ENCODE measurements at places on chromosomes 11 and 22.

DNA sequence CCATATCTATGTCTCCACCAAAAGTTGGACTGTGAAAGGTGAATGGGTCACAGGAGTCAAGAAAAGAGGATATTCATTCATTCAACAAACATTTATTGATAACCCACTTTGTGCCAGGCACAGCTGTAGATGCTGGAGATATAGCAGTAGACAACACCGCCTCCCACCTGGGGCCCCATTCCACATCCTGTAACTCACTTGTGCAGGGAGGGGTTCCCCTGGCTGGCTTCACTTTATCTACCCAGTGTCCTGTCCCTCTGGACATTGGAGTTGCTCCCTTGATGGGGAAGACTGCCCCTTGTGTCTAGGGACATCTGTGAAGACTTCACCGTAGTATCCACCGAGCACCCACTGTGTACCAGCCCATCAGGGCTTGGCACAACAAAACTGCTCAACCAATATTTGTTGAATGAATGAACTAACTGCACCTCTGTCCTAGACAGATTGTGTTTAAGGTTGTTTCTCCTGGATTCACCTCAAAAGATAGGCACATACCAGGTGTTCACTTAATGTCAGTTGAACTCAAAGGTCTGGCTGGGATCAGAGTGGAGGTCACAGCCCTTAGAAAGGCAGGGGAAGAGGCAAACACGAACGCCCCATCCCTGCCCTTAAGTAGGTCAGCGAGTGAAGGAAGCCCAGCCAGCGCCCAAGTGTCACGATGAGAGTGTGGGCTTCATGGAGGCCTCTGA is 1.4 kb upstream of the OVOL1 start:
- DNase-seq, result no peak

- peak; percentile 48 for DNase-seq
Measured at GRCh38 chr22:41951898-41952474, at the start of gene SMIM45. Gene SMIM45 (plus strand): TSS chr22:41952150.

GRCh38 chr11:12019866-12020416 is 11.5 kb upstream of the DKK3 start:
- DNase-seq, result no peak

GRCh38 chr11:72224564-72225410 is at the start of gene INPPL1:
Gene INPPL1 (plus strand): TSS chr11:72224767. CDS start chr11:72224985, 218 bp downstream.
- DNase-seq, result peak; percentile 24
